ENCODE measurements at places on chromosomes 6 and 20.

DNA sequence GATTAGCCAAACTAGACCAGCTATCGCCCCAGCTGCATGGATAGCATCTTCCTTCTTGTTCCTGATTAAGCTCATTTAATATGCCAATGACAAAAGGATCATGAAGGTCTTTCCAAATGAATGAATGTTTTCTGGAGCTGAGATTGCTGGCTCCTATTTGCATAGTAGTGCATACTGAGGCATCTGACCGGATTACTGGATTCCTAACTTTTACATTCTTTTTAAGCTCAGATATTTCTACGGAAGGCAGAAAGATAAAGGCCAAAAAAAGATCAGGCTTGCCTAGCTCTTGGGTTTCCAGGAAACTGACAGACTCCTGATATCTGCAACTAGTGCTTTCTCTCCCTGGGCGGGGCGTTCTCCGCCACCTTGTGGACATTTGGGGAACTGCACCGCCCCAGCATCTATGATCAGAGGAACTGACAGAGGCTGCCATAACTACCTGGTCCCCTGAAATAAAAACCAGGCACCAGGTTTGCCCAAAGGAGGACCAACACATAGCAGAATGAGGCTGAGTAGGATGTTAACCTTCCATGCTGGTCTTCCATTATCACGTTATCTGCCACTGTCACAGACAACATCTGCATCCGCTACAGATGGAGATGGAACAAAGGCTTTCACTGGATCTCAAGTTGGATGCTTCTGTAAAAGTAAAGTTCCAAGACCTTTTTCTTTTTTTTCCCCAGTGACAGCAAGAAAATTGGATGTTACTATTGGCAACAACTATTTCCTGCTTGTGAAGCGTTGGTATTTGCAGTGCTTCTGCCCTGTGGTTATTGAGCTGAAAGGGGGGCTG is 33.2 kb downstream of the NT5E start:
- peak; percentile 74 for DNase-seq

DNA sequence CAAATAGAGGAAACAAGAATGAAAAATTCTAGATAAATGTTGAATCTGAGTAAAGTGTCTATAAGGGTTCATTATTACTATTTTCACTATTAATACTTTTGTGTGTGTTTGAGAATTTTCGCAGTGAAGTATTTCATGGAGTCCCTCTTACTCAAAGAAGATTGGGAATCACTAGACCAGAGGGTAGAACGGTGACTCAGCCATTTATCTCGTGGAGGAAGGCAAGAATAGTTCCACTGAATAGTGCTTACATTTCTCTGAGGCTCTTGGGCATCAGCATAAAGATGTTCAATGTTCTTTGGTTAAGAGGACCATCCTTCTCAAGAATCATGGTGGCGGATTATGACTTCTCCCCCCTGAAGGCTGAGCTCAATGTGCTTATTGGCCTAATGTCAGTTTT is 376.7 kb upstream of the ARID1B start:
- no peak for DNase-seq

DNA sequence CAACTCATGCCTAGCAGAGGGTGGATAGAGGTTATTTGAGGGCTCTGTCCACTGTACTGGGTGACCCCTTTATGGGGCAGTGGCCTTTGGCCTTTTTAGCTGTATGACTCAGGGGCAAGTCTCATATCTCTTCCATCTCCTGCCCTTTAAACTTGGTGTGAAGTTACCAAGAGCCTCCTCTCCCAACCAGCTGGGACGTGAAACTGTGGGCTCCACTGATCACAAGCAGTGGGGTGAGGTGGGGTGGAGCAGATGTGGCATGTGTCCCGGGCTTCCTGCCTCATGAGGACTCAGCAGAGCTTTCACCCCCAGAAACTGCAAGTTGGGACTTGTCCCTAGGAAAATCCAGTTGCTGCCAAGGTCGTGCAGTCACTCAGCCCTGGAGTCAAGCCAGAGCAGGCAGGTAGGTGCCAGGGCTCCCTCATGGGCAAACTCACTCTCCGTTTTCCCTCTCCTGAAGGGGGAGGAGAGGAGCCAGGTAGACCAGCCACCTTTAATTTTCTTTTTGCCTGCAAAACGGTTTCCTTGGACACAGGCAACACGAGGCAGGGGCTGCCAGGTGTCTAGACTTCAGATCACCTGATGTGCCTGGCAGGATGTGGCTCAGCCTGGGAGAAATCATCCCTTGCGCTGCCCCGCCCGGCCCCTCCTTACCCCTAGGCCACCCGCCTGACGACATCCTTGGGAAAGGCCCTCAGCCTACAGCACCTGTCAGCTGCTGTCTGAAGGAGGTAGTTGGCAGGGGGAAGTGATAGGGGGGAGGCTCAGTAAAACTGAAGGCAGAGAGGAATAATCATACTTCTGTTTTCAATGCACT is 4.0 kb downstream of the CDKN1A start:
- no peak for DNase-seq

- DNase-seq, result peak; percentile 9
Measured at GRCh38 chr6:9398767-9399373, 963.5 kb upstream of the SLC35B3 start.

DNA sequence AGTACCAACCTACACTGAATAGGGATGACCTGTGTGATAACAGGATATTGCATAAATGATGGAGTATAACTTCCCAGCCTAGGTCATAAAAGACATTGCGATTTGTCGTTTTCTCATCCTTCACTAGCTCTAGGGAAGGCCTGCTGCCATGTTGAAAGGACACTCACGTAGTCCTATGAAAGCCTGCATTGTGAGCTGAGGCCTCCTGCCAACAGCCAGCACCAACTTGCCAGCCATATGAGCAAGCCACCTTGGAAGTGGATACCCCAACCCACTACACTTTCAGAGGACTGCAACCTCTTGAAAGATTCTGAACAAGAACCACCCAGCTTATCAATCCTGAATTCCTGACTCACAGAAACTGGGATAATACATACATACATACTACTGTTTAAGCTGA is 3.5 kb upstream of the PANK2 start:
- DNase-seq, result no peak

GRCh38 chr20:19590382-19590781 is 167.7 kb upstream of the RIN2 start:
- no peak for DNase-seq

DNA sequence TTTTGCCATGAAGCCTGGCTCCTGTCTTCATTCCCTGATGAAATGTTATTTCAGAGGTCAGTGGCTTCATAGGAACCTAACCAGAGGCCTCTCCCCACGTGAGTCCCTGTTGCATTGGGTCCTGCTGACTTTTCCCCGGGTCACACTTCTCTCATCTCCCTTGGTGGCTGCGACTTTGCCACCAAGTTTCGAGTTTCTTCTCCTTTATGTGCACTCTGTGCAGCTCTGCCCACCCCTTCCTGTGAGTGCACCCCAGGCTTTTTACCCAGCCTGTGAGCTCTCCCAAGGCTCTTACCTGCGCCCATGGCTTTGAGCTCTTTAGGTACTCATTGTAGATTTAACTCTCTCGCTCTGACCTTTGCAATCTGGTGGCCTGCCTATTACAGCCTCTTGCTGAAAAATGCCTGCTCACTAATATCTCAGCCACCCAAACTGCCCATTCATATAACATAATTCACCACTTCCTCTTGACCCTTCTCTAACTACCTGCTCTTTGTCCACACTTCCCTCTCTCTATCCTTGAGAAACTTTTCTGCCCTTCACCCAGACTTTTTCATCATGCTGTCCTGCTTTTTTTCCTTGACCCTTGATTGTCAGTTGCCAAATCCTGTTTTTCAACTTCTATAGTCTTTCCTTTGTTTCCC is 105.9 kb downstream of the SASH1 start:
- DNase-seq, result no peak

DNA sequence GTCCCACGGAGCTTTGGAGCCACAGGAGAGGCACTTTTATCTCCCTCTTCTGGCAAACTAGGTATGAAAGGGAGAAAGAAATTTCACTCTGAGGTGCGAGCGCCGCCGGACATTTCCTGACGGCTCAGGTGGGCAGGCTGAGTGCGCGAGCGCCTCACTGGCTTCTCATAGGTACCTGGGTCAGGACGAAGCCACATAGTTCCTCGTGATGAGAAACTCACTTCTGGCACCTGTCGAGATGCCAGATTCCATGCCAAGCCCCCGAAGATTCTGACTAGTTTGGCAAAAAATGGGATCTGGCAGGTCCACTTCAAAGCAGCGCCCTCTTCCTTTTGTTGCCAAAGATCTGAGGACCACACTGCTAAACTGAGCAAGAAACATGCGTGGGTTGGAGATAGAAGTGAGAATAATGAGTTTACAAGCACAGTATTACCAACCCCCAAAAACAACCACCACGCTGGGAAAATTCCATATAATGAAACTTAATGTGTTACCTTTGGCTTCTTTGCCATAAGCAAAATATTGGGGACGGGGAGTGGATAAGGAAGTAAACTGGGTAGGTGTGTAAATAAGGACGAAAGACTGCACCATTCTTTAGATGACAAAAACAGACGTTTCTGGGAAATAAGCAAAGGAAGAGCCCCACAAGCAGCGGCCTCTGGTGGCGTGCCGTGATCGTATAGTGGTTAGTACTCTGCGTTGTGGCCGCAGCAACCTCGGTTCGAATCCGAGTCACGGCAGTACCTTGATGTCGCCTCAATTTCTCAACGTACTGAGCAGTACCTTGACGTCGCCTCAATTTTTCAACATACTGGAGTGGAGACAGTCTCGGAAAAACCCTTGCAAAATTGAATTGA is 89.8 kb upstream of the PRSS16 start:
- peak; percentile 69 for DNase-seq

GRCh38 chr20:23350904-23351838 is 580 bp downstream of the NXT1 start:
- DNase-seq, result peak; percentile 22

DNA sequence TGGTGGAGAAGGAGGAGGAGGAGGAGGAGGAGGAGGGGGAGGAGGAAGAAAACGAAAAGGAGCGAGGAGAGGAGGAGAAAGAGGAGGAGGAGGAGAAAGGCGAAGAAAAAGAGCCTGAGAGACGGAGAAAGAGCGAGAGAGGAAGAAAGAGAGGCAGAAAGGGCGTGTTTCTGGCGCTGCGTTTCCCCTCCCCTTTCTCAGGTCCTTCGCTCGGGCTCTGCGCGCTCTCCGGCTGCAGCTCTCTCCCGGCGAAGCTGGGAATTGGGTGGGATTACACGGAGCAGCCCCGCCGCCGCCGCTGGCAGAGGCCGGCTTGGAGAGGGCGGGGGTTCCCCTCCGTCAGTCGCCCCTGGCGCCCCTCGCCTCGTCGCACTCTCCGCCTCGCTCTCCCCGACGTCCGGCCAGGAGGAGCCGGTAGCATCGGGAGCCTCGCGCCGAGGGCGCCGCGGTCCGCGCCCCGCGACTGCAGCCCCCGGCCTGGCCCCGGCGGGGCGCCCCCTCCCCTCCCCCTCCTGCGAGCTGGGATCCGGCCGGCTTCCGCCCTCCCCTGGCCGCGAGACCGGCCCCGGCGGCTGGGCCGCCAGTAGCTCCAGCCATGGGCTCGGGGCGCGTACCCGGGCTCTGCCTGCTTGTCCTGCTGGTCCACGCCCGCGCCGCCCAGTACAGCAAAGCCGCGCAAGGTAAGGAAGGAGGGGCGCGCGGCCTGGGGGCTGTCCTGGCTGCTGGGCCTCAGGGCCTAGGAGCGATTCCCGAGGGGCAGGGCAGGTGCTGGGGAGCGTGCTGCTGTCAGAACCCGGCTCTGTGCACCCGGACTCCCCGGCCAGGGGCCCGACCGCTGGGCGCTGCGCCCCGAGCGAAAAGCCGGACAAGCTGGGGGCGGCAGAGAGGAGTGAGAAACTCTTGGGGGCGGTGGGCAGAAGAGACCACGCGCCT is at the start of gene SCUBE3:
TSS of gene SCUBE3 (plus strand) at position 133 of the 933 bp plus-strand sequence. CDS start at position 596, 463 bp downstream.
- peak; percentile 55 for DNase-seq

DNA sequence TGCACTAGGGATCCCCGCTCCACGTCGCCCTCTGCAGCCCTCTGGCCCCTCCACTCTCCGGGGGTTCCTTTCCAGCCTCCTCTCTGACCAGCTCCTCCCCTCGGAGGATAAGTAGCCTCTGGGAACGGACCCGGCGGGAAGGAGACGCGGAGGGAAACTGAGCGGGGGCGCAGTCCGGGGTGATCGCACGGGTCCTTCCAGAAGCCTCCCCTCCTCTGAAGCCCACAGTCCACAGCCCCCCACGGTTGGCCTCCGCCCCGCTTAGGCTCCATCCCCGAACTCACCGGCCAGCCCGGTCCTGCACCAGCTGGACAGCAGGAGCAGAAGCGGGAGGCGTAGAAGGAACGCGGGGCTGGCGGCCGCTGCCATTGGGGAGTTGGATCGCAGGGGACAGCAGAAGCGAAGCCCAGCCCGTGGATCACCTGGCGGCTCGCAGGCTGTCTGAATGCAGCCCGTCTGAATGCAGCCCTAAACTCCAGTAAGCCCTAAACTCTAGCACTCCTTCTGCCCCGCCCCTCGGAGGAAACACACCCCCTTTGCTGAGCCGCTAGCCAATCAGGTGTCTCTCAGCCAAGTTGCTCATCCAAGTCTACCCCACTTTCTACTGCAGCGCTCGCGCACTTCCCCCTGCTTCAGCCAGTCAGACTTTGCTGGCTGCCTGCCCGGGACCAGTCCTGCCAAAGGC is at the start of gene RAET1G:
TSS of gene RAET1G (minus strand) at position 480 of the 685 bp plus-strand sequence. CDS start at position 369, 111 bp downstream.
- peak; percentile 96 for DNase-seq

DNA sequence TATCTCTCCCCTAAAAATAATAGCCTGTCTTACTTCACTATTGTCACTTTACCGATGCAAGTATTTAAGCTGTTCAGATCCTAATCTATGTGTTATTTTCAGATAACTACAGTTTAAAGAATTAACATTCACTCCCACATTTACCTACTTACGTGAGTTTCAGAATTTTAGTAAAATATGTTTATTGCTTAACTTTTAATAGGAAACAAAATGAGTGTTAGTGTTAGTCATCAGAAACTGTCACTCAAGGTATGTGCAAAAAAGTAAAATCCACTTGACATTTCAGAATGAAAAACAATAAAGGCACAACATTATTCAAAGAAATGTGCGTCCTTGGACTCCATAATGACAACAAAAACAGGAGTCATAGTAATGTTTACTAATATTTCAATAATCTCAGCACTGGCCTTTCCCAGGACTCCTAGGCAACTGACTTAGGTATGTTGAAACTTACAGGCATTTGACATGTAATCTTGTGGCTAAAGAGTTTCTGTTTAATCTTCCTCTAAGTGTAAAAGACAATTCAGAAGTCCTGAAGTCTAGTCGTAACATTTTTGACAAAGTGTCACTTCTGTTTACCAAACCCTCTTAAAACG is 4.5 kb downstream of the ATXN1 start:
- no peak for DNase-seq

GRCh38 chr20:10671221-10671918 is 2.4 kb downstream of the JAG1 start:
- DNase-seq, result peak; percentile 86

DNA sequence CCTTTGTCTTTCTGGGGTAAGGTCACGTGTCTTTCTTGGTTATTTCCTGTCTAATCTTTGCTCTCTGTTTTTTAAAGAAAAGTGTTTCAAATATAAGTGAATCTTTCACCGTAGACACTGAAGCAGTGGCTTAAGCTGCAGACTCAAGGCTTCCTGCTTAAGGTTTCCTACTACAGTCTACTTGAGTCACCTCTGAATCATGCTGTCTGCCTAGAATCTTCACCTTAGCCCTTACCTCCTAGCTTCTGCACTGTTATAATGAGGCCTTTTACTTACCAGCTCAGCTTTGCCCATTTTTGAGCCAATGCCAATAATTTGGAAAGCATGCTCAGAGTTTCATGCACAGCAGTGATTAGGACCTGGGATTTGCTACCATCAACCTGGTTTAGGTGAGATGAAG is 30.6 kb downstream of the ADGRF4 start:
- DNase-seq, result peak; percentile 8
